ENCODE measurements at places on chromosomes 3 and 15. TPM values are rescaled to one million over a fixed set of nuclear protein-coding genes. Genes with fewer than 3 reads are reported as not detected.

CHL1 gene
- total RNA-seq = 36.4 TPM

MYLK gene
- total RNA-seq = 80.3 TPM

VWA5B2 gene
- total RNA-seq = not detected

PLCD1 gene
- total RNA-seq = 18.5 TPM

ARGFX gene
- total RNA-seq = not detected

NCK1 gene
- 49.7 TPM for total RNA-seq

Data from mesenteric fat pad (tissue), 1 donor.